ENCODE measurements at places on chromosomes 5 and 9.
A peak's percentile ranks its signal among the peaks of the same experiment; 100 is the strongest.

GRCh38 chr9:122213589-122214413, 15.0 kb downstream of the LHX6 start:
- peak; percentile 83 for DNase-seq

GRCh38 chr5:2557435-2557834, 194.0 kb downstream of the IRX2 start:
- DNase-seq = peak; percentile 68

GRCh38 chr5:23269981-23270380, 237.4 kb upstream of the PRDM9 start:
- DNase-seq = no peak

DNA sequence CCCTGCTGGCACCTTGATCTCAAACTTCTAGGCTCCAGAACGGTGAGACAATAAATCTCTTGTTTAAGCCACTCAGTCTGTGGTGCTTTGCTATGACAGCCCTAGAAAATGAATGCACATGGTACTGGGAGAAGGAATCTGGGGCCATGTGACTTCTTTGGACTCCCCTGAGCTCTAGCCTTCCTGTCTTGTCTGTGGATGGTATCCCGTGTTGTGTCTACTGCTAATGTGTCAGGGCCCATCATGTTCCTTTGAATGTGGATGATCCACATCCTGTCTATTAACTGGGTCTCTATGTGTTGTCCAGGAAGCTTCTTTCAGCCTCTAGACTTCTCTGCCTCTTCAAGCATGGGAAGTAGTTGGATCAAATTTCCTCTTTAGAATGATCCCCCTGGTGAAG, 25.1 kb downstream of the IL7R start:
- DNase-seq = no peak

DNA sequence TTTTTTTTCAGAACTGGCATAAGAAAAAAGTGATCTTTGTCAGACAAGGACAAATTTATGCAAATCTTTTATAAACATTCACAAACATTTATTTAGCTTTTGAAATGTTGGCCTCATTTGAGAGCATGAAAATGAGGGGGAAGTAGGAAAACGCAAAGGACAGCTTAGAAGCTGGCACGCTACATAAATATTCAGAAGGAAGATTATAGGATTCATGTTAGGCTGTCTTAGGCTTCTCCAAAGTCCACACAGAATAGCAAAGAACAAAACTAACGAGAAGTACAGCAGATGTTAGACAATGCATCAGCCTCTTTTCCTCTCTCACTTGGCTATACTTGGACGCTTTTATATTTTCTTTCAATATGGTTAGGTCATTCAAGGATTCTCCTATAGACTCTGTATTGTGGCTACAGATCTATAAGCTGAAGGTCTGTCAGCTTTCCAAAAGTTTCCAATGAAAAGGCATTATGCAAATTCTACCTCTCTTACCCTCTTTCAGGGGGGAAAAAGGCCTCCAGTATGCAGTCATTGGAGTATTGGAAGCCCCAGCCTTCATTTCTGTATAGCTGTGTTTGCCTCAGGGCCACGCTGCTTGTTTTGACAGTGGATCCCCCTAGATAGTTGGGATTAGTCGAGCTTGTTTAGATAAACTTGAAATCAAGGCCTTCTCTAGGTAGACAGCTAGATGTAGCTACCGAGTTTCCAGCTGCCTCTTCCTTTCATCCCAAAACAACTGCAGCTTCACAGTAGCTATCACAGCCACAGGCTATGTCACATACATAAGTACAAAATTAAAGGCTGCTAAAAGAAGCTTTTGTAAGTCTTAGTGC, 153.0 kb downstream of the DENND1A start:
- no peak for DNase-seq

DNA sequence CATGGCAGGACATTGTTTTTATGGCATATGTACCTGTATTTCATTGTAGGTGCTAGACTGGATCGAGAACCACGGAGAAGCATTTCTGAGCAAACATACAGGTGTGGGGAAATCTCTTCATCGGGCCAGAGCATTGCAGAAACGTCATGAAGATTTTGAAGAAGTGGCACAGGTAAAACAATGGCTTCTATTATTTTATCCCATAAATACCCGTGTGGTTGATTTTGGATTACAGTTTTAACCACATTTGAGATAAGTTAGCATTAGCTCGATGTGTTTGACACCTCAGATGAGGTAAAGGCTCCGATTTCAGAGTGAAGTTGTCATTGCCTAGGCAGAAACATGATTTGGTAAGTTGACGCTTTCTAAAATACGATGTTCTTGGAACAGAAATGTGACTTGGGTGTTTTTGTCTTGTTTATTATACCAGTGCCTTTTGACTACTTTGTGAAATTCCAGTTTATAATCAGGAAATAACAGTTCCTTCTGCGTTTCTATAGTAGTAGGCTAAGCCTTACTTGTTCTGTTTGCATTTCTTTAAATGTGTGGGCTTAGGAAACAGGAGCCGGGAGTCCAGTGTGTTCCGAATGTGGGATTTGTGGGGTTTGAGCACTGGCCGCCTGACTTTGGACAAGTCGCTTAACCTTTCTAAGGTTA, 187.7 kb downstream of the TRIO start:
- no peak for DNase-seq

All from NCI-H187 (cell line).